ENCODE measurements at places on chromosomes 7 and 10.

DNA sequence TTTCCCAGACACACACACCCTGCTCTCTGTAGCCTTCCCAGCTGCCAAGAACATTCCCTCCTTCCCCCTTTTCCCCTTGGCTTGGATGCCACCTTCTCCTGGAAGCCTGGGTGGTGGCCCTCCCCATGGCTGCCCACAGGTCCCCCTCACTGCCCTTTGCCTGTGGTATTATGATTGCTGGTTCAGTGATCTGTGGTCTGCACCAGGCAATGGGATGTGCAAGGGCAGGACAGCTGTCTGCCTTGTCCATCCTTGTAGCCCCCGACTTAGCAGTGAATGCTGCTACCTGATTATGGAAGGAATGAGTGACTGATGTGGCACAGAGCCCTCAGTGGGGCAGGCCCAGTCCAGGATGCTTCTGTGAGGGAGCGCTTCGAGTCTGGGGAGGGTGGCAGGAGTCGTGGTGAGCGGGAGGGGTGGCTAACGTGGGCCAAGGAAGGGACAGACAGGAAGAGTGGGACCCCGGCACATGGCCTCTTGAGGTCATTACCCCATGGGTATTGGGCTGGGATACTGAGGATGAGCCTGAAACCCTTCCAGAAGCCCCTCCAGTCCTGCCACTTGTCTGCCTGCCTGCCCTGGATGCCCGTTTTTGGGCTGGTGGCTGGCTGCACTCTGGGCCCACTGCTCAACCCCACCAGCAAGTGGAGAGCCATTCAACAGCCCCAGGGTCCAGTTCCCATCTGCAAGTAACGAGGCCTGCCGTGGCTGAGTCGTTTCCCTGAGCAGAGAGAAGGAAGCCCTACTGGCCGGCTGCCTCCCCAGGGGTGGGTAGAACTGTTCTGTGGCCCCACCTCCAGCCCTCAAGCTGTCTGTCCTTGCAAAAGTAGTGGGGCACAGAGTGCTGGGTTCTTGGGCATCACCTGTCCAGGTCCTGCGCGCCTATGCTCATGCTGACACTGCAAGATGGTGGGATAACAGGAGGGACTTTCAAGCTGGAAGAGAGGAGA, 8.8 kb downstream of the CHST3 start:
- no peak for DNase-seq

- DNase-seq, result no peak
Measured at GRCh38 chr10:102770792-102771191, 27.0 kb downstream of the WBP1L start.

- DNase-seq, result no peak
Measured at GRCh38 chr10:5581670-5582566, 57.2 kb downstream of the CALML3 start.

- DNase-seq, result no peak
Measured at GRCh38 chr7:84502239-84502638, 307.6 kb upstream of the SEMA3A start.

GRCh38 chr7:102450242-102450641, 14.4 kb downstream of the ALKBH4 start:
- DNase-seq, result peak; percentile 30

- DNase-seq, result no peak
Measured at GRCh38 chr10:102791754-102792395, 45.3 kb downstream of the CYP17A1 start.

GRCh38 chr7:5854738-5855137, 25.9 kb upstream of the OCM start:
- no peak for DNase-seq

- DNase-seq, result peak; percentile 75
Measured at GRCh38 chr10:22723343-22723779, 9.0 kb upstream of the PIP4K2A start.

- peak; percentile 98 for DNase-seq
Measured at GRCh38 chr7:38368191-38368605, 94.8 kb upstream of the TARP start.

- DNase-seq, result no peak
Measured at GRCh38 chr10:88076027-88076880, 212.8 kb downstream of the PTEN start.

DNA sequence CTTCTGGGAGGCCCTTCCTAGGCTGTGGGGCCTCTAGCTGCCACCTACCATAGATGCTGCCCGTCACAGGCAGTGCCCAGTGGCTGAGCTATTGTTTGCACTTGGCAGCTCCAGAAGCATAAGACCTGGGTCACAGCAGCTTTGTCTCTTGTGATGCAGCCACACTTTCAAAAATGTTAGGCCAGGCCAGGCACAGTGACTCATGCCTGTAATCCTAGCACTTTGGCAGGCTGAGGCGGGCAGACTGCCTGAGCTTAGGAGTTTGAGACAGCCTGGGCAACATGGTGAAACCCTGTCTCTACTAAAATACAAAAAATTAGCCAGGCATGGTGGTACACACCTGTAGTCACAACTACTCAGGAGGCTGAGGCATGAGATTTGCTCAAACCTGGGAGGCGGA, 9.5 kb upstream of the KAZALD1 start:
- DNase-seq, result no peak

GRCh38 chr10:62577666-62578291, 203.6 kb downstream of the ZNF365 start:
- no peak for DNase-seq

- no peak for DNase-seq
Measured at GRCh38 chr7:142964502-142965246, 2.5 kb upstream of the KEL start.

DNA sequence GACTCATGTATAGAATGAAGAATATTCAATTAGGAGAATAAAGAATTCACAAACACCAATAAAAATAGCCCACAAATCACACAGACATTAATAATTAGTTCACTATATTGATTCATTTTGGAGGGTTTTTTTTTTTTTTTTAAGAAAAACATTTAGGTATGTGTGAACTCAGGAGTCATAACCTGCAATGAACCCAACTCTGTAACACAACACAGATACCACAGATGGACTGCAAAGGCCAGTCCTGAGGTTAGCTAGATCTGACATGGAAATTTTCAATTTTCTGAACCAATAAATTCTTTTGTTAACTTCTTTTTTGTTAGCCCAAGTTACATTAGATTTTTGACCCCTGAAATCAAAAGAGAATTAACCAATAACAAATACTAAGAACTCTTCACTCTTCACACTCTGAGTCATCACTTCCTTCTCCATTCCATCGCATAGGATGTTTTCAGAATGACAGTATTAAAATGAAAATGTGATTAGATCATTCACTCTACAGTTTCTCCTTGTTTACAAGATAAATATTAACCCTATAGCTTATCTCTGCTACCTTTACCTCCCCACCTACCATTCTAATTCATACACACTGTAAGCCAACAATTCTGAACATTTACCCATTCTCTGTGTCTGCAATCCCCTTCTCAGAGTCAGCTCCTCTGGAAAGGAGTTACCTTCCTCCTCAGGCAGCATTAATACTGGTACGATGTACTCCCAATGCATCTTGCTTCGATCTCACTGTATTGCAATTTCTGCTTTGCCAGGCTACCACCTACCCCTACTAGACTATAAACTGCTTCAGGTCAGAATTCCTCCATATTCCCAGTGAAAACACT, 141.5 kb downstream of the LRRN3 start:
- DNase-seq, result peak; percentile 62

- DNase-seq, result no peak
Measured at GRCh38 chr7:149692557-149692982, 80.8 kb downstream of the ZNF467 start.

- DNase-seq, result no peak
Measured at GRCh38 chr10:88787463-88787862, 15.1 kb upstream of the LIPM start.

GRCh38 chr10:51010977-51011376, 63.3 kb upstream of the PRKG1 start:
- peak; percentile 48 for DNase-seq

DNA sequence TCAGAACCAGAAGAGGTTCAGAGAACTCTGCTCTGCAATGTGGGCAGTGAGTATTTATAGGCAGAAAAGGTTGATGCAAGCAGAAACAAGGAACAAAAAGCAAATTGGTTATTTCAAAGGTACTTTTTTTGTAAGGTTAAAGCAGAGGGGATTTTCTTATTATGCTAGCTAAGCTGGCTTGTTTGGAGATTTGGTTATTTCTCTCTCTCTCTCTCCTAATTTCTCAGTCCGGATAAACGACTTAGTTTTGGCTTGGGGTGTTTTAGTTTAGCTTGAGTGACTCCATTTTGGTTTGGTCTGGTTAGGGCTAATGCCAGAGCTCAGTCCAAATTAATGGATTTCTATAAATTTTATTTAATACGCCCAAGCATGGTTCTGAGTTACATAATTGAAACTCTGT, 566.8 kb downstream of the SH2D4B start:
- DNase-seq, result no peak

DNA sequence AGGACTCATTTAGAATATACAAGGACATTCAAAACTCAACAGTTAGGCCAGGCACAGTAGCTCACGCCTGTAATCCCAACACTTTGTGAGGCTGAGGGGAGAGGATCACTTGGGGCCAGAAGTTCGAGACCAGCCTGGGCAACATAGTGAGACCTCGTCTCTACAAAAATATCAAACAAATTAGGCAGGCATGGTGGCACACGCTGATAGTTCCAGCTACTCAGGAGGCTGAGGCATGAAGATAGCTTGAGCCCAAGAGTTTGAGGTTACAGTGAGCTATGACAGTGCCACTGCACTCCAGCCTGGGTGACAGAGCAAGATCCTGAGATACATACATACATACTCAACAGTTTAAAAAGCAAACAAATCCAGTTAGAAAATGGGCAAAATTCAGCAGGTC, 44.9 kb downstream of the GNA12 start:
- no peak for DNase-seq

GRCh38 chr10:121182219-121182618, 331.1 kb downstream of the WDR11 start:
- DNase-seq, result no peak

GRCh38 chr7:2212906-2213305, 19.8 kb downstream of the MAD1L1 start:
- DNase-seq, result no peak

DNA sequence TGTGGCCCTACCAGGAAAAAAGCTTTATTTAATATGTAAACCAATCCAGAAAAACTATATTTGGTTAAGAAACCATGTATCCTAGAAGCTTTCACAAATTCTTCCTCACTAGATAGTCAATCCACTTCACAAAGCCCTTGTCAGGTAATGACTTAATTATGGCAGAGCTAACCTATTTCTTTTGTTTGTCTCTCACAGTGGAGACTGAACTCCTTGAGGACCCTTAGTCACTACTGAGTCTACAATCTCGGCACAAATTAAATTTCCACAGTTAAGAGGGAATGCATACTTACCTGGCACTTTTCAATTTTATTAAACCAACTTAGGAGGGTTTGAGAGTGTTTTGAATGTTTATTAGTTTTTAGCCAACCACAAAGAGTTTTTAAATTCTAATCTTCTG, 23.0 kb downstream of the WAPL start:
- no peak for DNase-seq

DNA sequence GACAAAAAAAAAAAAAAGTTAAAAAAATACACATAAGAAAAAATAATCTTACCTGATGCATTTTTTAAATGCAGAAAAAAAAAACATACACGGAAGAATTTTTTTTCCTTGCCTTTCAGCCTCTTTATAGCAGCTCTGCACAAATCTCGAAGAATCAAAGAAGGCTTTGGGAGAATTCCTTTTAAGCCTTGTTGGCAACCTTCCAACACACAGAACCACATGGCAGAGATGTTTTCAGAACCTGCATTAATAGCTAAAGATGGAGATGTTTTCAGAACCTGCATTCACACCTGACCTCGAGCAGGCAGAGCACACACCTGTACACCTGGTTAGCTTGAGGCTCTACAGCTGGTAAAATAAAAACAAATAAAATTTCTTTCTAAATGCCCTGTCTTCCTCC, 65.6 kb downstream of the DOCK4 start:
- no peak for DNase-seq

DNA sequence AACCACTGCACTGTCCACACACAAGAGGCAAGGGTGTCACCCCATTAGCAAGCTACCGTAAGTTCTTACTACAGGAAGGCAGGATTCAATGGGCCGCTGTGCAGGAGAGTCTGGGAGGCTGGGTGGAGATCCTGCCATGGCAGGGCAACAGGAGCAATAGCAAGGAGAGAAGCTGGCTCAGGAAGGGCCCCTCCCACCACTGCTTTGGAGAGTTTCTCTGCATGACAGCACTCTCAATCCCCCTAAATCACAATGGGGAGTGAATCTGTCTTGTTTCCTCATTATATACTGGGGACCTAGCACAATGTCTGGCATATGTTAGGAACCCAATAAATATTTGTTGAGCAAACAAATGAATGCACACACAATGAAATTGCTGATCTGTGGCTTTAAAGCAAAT, 83.2 kb upstream of the SFMBT2 start:
- no peak for DNase-seq

DNA sequence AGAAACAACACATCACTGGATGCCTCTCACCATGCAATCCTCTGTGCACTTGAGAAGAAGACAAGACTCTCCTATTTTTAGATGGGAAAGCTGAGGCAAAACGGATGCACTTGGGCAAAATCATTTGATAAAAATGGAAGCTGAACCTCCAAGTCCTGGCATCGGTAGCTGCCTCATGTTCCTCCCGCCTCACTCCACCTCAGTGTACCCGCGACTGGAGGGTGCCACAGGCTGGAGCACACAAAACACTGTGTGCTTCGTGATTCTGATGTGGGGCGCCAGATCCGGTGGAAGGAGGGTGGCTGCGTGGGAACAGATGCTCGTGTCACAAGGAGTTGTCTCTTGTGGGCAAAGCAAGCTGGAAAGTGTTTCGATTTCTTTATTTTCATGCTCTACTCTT, 41.3 kb downstream of the TAS2R41 start:
- no peak for DNase-seq

DNA sequence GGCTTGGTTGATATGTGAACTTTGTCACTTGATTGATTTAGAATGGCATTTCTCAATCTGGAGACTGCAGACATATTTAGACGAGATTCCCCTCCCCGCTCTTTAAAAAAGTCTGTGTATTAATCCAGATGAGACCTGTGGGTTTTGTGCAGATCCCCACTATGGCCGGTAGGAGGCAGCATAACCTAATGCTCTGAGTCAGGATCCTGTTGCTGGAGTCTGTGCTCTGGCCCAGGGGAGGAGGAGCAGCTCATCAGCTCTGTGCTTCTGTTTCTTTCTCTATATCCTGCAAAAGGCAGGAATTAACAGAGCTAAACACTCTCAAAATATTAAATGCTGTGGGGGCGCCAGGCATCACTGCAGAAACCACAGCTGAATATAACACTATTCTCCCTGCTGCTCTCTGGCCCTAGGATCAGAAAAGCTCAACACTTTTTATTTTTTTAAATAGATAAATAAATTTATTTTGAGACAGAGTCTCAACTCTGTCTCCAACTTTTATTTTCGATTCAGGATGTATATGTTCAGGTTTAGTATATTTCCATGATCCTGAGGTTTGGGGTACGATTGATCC, 23.9 kb upstream of the SEPHS1 start:
- peak; percentile 76 for DNase-seq

DNA sequence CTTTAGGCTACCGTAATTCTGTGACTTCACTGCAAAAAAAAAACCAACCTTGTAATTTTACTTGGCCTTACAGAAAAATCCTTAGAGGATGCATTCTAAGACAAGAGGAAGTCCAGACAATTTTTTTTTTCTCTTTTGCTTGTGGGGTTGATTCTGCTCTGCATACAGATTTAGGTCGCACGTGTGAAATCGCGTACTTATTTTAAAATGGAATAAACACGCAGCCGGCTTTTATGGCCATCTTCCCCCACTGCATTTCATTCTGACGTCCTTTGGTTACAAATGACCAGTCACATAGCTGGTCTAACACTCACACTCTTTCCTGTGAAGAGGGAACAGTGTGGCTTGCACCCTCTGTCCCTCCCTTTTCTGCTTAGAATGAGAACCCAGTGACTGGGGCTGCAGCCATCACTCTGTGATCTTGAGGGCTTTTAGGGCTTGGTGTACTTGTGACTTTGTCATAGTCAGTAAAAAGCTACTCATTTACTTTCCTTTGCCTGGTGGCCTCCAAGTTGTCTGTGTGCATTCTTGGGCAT, 63.6 kb upstream of the CARD11 start:
- DNase-seq, result no peak
